ENCODE measurements at places on chromosomes 3 and 15. TPM values are rescaled to one million over a fixed set of nuclear protein-coding genes. Genes with fewer than 3 reads are reported as not detected.

ACSBG1 gene
- not detected for total RNA-seq

ACP3 gene
- total RNA-seq, result not detected

EXOSC7 gene
- total RNA-seq, result 47.5 TPM

SLC28A2 gene
- not detected for total RNA-seq

WDR82 gene
- 61.5 TPM for total RNA-seq

ZNF774 gene
- 2.8 TPM for total RNA-seq
